ENCODE measurements at places on chromosomes 11 and 22.

DNA sequence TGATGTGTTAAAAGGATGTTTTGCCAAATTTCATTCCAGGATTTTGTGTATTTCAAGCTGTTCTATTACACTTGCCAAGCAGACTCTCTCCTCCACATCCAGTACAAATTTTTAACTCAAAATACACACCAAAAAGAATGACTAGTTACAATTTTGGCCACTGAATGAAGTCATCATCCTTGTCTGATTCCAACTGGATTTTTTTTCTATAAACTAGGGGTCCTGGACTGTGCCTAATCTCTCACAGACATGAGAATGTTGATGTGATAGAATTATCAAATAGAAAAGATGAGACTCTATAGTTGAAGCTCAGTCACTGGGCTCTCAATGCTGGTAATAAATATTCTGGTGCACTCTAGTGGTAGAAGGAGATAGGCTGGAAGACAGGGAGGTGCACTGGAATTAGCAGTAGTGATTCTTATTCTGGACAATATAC, 85.8 kb downstream of the FANCF start:
- DNase-seq = peak; percentile 18

GRCh38 chr11:129951201-129951865, 51.3 kb downstream of the PRDM10 start:
- no peak for DNase-seq

GRCh38 chr22:33806191-33806590, 114.1 kb downstream of the LARGE1 start:
- no peak for DNase-seq

DNA sequence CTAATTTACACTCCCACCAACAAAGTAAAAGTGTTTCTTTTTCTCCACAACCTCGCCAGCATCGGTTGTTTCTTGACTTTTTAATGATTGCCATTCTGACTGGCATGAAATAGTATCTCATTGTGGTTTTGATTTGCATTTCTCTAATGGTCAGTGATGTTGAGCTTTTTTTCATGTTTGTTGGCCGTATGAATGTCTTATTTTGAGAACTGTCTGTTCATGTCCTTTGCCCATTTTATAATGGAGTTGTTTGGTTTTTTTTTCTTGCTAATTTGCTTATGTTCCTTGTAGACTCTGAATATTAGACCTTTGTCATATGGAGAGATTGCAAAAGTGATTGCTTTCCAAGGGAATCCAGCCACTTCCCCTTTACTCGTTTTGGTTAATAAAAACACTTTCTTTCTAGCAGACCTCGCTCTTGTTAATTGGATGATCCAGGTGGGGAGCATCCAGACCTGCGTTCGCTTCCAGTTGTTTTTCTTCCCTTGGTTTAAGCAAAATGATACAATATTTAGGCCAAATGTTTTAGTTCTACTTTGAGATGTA, 17.1 kb upstream of the APOL4 start:
- DNase-seq = no peak

GRCh38 chr22:24566899-24567511, 11.2 kb downstream of the SNRPD3 start:
- DNase-seq = no peak

GRCh38 chr11:65637032-65637557, 806 bp upstream of the SIPA1 start:
- DNase-seq = no peak

GRCh38 chr11:67628710-67629385, 889 bp downstream of the NUDT8 start:
- DNase-seq = no peak

DNA sequence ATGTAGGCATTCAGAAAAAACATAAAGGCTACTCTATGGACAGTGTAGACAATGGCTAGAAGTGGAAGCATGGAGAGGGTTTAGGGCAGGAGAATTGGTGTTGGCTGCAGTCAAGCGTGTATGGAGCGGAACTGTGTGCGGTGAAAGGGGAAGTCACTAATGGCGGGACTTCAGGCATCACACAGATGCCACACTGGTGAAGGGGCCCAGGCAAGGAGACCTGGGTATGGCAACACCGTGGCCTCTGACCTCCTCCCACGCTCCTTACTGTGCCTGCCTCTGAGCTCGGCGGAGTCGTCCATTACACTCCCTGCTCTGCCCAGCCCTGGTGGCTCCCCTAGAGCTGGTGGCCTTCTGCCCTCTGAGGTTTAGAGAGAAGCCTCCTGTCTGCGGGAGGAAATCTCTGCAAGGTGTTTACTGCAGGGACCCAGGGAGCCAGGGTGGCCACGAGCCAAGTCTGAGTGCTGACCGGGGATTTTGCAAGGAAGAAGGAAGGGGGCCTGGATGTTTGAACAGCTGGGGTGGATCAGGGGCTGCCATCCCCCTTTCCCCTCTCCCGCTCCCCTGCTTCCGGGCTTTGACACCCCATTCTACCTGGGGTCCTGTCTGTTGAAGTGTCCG, 75.1 kb upstream of the TSPAN18 start:
- no peak for DNase-seq

GRCh38 chr22:48589901-48590300, 1237.8 kb downstream of the BRD1 start:
- DNase-seq = no peak

GRCh38 chr11:16859651-16860050, 121.2 kb downstream of the C11orf58 start:
- no peak for DNase-seq

DNA sequence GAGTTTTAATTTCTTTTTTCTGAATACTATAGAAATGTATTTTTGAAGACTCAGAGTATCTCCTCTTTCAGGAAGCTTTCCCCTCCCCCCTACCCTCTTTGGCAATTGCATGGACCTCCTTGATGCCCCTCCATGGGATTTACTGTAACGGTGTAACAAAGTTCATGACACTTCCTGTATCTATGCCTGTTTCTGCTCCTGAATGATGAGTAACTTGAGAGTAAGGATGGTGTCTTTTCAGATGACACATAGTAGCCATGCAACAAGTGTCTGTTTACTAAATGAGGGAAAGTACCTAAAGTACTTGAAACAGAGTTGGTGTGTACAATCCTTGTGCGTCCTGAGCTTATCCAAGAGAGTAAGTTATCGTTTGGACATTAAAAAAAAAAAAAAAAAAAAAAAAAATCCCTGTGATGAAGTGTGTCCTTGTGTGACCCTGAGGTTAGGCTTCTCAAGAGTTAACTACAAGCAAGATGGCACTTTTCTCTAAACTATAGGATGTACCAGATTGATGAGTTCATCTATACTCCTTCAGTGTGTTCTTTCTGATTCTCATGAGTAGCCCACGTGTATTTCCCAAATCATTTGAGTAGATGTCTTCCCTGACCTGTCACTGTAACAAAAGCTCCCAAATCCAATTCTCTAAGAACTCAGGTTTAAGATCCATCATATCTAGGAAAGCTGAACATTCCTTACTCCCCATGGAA, 7.4 kb downstream of the ETS1 start:
- no peak for DNase-seq

DNA sequence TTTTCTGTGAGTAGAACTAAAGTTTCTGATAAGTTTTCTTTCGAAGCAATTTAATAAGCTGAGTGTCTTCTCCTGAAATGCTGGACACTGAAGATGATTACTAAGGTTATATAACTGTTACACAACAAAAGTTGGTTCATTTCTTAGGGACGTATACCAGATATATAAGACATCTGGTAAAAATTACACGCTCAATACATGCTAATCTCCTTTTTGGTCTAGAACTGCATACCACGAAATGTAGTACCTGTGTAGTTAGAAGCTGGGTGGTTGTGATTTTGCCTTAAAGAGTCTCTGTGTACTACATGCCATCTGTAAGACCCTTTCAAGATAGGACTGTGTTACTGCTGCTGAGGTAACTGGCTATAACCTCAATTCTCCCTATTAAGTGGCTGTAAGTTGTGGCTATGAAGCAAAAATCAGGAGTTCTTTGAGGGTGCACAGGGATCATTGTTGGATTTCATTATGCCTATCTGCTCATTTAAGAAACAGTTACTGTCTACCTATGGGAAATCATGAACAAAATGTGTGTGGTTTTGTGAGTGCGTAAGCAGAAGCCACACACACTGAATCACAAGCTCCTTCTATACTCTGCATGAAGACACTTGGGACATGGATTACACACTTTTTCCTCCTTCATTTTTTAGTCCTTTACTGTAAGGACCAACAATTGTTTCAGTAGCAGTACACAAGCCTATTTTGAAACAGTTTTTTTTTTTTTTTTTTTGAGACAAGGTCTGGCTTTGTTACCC, 195.9 kb downstream of the SWAP70 start:
- DNase-seq = peak; percentile 40

DNA sequence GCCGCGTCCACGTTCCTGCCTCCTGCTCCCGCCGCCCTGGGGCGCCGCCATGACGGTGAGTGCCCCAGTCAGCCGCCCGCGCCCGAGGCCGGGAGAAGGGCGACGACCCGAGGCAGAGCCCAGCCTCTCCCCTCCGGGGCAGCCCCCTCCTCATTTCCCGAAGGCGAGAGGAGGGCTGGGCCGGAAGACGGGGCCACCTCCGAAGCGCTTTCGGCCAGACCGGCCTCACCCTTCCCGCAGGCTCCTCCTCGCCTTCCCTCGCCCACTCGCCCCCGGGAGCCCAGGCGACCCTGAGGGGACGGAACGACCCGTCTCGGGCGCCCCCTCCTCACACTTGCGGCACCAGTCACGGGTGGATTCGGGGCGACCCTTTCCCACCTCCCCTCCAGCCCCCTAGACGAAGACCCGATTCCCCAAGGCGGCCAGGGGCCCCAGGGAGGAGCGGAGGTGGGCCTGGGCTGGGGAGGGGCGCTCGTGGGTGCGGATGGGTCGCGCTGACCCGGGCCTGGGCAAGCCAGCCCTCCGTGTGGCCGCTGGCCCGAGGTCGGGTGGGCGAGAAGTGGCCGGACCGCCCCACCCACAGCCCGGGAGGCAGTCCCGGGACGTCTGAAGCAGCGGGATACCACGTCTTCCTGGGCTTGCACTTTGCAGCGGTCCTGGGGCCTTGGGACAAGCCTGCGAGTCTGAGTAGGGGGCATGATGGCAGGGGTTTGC, 49.7 kb downstream of the TRIOBP start:
- DNase-seq = no peak

DNA sequence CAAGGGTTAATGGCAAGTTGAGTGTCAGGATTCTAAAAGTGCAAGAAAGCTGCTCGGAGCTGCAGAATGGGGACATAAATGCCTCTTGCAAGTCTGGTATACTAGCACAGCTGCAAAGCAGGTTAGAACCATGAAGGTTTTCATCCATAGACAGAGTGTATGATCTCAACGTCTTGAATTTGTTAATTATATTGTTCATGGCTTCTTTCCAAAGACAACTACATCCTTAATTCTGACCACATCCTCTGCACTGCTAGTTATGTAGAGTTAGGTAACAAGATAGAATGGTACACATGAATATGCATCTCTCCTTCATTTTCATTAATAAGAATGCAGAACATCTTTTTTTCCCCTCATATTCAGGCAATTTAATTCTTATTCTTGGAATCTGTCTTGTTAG, 34.2 kb downstream of the EXPH5 start:
- DNase-seq = peak; percentile 52

- DNase-seq = no peak
These were observed 564 bp downstream of the THAP12 start for GRCh38 chr11:76380159-76380976.

GRCh38 chr11:77617892-77618291, 19.7 kb downstream of the CLNS1A start:
- DNase-seq = no peak

DNA sequence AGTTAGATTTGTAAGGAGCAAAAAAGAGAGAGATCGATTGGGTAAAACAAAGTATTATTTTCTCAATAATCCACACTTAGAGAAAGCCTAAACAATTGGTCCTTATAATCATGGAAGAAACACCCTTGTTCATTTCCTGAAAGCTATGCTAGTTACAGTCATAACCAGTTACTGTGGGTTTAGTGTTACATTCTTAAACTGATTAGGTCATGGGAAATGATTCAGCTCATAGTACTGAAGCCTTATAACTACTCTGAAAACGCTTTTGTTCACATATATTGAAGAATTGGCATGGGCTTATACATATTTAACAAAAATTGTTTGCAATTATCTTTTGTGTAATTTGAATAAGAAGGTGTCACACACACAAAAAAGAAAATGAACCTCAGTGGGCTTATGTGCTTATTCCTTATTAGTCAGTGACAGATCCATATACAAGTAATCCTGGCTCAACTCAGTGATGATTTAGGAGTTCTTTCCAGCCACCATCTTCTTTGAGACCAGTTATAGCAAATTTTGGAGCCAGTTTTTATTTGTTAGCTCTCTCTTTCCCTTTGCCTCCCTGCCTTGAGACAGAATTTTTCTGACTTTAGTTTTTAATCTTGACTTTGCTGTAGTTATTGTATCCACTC, 198.5 kb upstream of the CTSC start:
- DNase-seq = peak; percentile 88

DNA sequence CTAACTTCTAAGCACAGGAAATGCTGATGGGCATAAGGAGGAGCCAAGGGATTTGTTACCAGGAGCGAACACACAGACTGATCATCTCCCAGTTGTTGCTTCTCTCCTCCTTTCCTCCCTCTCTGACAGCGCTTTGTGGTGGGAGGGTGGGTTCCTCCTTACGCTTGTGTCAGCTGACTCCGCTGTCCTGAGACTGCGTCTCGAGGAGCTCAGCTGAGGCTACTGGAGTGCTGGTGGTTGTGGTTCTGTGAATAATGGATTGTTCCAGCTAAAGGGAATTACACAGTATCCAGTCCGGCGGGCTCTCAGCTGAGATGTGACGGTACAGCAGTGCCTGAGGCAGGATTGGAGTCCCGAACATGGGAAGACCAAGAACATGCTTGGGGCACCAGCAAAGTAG, 113.4 kb downstream of the CTNND1 start:
- DNase-seq = no peak

DNA sequence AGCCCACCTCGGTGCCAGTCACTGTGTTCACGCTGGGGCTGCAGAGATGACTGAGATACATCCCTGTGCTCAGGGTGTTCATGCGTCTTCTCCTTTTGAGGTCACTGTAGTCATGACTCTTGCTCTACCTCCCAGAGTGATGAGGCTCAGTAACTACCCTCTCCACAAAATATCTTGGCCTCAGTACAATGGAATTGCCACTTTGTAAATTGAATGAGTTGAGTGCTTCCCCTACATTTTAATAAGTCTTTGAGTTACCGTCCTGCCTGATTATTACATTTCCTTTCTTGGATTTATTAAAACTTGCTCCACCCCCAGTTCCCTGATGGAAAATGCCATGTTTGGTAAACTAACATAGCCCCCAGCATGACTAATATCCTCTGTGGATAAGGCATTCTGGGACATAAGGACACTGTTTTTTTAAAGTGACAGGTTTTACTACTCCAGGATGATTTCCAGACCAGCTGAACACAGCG, 15.9 kb downstream of the PRSS23 start:
- DNase-seq = no peak

- no peak for DNase-seq
These were observed 61.8 kb downstream of the FBLN1 start for GRCh38 chr22:45564349-45565030.

DNA sequence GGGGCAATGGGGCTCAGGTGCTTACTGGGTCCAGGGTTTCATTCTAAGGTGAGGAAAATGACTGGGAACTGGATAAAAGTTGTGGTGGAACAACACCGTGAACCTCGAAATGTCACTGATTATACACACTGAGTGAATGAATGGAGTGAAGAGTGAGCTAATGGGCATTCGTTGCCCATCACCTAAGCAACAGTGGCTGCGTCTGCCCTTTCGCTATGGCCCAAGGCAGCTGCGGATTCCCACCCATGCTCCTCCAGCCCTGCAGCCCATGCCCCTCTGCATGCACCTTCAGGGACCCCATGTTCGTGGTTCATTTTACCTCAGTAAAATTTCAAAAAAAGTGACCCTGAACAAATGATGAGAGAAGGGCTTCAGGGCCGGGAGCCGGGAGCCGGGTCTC, 196.3 kb downstream of the CTTN start:
- DNase-seq = no peak

- no peak for DNase-seq
These were observed 26.2 kb downstream of the AGBL2 start for GRCh38 chr11:47688991-47689390.

- no peak for DNase-seq
These were observed 300.1 kb downstream of the CNTN5 start for GRCh38 chr11:99320769-99321290.

Measured in astrocyte of the cerebellum (primary cell).